ENCODE measurements at places on chromosomes 6 and 20.

DNA sequence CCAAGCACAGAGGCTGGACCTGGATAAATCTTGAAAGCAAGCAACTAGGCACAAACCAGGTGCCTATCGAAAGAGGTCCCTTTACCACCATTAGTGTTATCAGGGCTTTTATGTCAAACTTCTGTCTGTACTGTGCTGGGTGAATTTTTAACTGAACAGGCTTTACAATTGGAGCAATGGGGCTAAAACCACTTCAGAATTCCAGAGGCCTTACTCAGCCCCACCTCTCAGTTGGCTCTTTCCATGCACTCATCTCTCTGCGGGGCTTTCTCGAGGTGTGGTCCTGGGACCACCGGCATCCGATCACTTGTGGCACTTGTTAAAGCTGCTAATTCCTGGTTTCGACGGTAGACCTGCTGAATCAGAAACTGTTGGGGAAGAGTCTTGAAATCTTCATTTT, 232.5 kb downstream of the SOX4 start:
- DNase-seq: no peak

DNA sequence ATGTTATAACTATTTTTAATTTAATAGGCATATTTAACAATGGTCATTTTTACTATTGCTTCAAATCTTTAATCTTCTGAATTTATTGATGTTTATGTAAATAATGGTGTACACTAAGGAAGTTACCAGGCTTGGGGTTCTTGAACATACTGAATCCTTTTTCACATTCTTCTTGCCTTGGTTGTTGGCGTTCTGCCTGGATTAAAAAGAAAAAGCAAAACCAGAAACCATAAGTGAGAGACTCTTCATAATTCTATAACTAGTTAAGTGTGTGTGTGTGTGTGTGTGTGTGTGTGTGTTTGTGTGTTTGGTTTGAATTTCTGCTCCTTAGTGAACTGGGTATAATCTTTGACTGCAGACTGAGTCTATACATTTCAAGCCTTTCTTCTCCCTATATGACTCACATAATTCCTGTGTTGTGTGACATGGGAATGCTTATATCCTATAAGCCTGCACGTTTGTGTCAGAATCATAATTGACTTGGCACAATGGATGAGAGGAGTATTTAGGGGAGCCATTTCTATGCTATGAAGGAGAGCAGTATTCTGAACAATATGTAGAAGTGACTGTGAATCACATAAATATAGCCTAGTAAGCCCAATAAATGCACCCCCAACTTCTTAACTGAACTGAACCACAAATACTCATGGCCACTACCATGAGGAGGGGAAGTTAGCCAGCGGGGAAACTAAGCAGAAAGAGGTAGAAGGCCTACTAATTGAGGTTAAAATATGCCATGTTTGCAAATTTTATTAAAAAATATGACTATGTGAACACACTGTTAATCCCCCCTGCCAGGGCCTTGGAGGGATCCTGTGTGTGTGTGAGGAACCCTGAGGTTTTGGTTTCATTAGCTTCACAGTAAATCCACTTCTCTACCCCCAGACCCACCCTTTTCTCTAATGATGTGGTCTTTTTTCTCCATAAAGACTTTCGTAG, 425.5 kb downstream of the BCKDHB start:
- DNase-seq: no peak

GRCh38 chr20:14622796-14623195, 285.4 kb upstream of the FLRT3 start:
- DNase-seq: no peak

DNA sequence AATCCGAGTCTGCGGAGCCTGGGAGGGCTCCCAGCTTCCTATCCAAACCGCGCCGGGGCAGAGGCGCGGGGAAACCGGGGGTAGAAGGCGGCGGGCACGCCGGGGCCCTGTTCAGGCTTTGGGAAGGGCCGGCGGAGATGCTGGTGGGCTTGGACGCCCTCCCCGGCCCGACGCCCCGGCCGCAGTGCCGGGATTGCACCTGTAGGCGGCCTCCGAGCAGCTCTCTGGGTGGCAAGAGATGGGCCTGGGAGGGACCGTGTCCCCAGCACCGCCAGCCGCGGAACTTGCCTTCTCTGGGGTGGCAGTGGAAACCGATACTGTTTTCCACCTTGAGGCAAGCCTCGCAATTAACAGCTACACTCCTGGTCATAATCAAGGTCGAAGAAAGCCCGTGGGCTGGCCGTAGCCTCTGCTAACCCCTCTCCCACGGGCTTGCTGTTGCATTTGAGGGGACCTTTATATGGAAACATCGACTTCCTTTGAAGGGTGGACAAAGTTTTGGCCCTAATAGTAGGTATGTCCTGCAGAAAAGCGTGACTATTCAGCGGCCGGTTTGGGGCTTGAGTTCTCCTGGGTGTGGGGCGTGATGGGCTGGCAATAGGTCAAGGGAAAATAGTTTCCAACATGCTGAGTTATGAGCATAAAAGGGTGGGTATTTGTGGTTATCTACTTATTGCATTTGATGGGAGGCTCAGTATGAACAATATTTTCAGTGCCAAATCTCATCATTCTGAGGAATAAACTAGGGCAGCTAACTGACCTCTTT, 1.1 kb upstream of the JAG1 start:
- DNase-seq: no peak

DNA sequence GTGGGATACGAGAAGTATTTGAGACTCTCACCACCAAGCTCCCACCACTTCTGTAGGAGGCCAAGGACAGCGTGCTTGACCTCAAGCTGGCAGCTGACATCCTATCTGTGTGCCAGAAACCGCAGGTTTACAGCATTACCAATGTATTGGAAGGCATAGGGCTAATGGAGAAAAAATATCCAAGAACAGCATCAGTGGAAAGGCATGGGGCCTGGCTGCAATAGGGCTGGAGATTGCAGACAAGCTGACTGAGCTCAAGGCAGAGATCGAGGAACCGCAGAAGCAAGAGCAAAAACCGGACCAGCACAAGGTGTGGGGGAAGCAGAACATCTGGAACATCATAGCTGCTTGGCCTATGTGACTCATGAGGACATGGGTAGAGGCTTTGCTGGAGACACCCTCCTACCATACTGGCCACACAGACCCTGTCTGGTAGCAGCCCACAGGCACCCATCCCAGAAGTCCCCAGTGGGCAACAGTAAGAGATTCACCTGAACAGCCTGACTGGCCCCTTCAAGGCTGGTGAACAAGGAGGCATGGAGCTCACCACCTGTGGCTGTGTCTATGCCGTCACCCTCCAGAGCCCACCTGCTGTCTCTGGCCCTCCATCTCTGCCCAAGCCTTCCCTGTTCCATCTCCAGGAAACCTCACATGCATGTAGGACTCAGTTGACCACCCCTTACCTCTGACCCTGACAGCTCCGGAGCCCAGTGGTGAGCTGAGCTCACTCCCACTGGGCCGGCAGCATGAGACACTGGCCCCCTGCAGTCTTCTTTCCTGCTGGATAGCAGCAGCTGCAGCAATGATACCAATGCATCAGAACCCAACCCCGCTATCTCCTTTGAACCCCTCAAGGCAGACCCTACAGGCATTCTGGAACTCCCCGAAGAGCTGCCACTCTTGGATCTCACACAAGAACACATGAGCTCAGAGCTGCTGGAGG, 171.1 kb downstream of the KIF6 start:
- DNase-seq: no peak

- no peak for DNase-seq
These were observed 943 bp downstream of the ZUP1 start for GRCh38 chr6:116667623-116668022.

- no peak for DNase-seq
These were observed 46.2 kb downstream of the NT5E start for GRCh38 chr6:85496009-85496579.

- DNase-seq: no peak
These were observed 364.9 kb downstream of the GRIK2 start for GRCh38 chr6:101758368-101758767.

GRCh38 chr6:101125380-101125971, 244.3 kb upstream of the ASCC3 start:
- DNase-seq: no peak

GRCh38 chr6:130725551-130725950, 101.7 kb upstream of the SMLR1 start:
- DNase-seq: no peak

- no peak for DNase-seq
These were observed 242.8 kb downstream of the UST start for GRCh38 chr6:148989585-148989984.

GRCh38 chr20:34190679-34191090, 50.5 kb upstream of the ASIP start:
- DNase-seq: no peak

DNA sequence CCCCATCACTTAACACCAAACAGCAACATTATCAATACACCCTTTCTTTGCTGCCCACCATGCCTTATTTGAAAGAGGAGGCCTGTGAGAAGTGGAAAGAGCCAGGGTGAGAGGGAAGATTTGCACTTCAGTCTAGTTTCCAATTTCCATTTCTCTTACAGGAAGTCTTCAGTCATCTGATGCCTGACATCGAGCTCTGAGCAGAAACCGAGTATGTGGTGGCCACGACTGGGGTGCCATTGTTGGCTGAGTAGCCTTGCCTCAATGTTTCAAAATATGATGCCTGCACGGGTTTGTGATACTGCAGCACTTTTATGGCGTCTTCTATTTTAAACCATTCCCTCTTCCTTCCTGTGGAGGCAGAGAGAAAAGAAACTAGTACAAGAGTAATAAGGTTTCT, 39.8 kb upstream of the SMIM29 start:
- no peak for DNase-seq

GRCh38 chr6:138001750-138002349, 105.4 kb downstream of the PERP start:
- no peak for DNase-seq

- peak; percentile 61 for DNase-seq
These were observed 152.0 kb downstream of the ANKRD60 start for GRCh38 chr20:58076405-58076804.

DNA sequence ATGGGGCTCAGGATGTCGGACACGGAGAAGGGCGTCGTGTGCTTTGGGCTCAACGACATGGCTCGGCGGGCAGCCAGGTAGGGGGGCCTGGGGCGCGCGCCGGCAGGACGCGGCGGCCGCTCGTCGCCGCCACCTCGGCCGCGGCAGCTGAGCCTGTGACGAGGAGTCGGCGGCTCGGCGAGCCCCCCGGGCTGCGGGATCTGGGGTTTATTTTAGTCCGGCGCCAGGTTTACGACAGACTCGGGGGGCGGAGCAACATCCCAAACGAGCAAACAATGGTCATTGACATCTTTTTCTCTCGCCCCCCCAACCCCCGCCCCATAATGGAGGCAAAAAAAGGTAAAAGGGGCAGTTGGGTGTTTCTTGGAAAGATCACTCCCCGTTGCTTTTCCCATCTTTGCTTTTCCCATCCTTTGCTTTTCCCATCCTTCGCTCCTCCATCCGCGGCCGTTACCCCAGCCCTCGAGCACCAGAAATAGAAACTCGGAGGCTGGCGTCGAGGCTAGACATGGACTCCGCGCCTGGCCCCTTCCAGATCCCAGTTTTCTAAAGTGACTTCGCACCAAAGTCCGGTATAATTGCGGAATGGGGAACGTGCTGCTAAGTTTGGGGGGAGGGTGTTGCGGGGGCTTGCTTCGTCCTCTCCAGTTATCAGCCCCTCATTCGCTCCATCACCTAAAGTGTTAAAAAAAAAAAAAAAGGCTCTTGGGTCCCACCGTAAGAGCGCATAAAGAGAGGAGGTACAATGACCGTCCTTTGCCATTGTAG, at the start of gene NKX2-4:
Gene NKX2-4, minus strand, starts transcription at position 186 of the 768 bp plus-strand sequence. Its CDS starts 127 bp downstream, at position 59.
- DNase-seq: no peak

- DNase-seq: no peak
These were observed 579.1 kb downstream of the BMP2 start for GRCh38 chr20:7346562-7346961.

- no peak for DNase-seq
These were observed 15.0 kb upstream of the PRIM2 start for GRCh38 chr6:57302477-57302876.

GRCh38 chr6:26441977-26442376, 1.7 kb downstream of the BTN3A3 start:
- no peak for DNase-seq

GRCh38 chr6:157244780-157245179, 78.5 kb downstream of the TMEM242 start:
- no peak for DNase-seq

- DNase-seq: no peak
These were observed 267.1 kb downstream of the ADGB start for GRCh38 chr6:146865756-146866379.

DNA sequence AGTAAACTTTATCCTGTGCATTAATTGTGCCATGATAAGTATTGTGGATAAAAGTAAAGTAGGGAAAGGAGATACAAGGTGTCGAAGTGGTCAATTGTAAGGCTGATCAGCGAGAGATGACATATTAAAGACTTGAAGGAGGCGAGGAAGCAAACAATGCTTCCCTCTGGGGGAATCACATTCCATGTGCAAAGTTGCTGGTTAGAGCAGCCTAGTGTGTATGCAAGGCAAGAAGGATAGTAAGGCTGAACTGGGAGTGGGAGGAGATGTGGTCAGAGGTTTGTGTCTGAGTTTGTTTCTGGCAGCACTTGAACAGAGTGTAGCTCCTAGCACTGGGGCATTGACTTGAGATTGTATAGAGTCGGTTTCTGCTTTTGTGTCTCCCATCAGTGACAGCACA, 122.9 kb downstream of the SLC35F1 start:
- DNase-seq: no peak

Data from vagina (tissue), 2 donors.